ENCODE measurements at places on chromosomes 3 and 15.

DNA sequence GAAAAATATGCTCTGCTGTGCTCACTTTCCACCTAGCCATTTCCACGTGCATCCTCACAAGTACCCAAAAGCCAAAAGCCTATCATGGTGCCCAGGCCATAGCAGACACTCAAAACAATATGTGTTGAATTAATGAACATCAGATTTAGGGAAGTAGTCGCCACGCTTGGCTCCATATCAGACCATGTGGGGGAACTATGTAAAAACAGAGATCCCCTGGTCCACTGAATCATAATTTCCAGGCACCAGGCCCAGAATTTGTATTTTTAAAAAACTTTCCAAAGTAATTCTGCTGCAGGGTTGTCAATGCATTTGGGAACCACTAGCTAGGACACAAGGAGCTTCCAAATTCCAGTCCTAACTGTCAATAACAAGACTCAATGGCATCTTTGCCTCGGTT, 77.3 kb downstream of the CNTN3 start:
- DNase-seq, result no peak

GRCh38 chr3:64473466-64473865, 214.3 kb downstream of the ADAMTS9 start:
- no peak for DNase-seq

- no peak for DNase-seq
Observed at GRCh38 chr3:125515421-125515820, 4.6 kb downstream of the SNX4 start.

- DNase-seq, result no peak
Observed at GRCh38 chr3:47299381-47300318, 16.9 kb downstream of the KLHL18 start.

DNA sequence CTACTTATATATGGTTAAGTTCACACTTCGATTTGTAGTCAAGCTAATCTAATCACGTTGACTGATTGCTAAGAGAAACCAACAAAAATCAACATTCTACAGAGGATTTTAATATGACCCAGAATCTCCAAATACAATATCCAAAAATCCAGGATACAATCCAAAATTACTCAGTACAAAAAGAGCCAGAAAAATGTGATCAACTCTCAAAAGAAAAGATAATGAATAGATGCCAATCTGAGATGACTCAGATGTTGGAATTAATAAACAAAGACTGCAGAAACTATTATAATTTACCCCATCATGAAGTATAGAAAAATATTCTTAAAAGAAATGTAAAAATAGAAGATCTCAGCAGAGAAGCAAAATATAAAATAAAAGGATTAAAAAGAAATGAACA, 22.3 kb downstream of the HACL1 start:
- no peak for DNase-seq

GRCh38 chr15:84992157-84992944, 10.7 kb downstream of the PDE8A start:
- DNase-seq, result peak; percentile 14

DNA sequence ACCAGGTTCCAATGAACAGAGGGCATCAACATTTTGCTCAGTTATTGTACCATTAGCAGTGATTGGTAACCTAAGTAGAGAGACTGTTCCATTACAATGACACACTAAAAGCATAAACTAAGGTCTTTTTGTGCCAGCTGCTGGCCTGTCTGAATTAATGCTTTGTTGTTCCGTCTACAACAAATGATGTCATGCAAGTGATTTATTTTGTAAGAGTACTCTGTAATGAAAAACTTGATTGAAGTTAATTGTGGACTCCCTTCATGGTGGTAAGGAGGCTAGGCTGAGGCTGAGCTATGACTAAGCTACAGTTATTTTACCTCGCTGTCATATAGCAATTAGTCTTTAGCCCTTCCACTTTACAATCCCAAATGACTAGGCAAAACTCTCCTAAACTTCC, 23.2 kb downstream of the RCN2 start:
- no peak for DNase-seq

- DNase-seq, result no peak
Observed at GRCh38 chr3:122646146-122646988, 34.3 kb upstream of the PARP14 start.

DNA sequence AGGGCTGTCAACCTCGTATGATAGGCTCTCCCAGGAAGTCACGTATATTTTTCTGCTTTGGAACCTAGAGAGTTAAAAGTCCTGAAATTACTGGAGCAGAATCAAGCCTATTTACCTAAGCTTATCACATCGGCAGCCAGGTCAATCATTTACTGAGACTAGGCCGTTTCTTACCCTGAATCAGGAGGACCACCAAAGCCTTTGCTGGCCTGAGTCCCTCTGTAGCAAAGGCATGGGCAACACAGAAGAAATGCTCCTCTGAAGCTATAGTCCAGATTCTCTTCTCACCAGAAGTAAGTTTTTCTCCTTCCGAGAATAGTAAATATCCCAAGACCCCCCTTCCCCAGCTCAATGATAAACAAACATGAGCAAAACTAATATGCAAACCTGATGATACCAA, 125.9 kb upstream of the PHLDB2 start:
- no peak for DNase-seq

- no peak for DNase-seq
Observed at GRCh38 chr3:64291956-64292355, 66.7 kb upstream of the PRICKLE2 start.

DNA sequence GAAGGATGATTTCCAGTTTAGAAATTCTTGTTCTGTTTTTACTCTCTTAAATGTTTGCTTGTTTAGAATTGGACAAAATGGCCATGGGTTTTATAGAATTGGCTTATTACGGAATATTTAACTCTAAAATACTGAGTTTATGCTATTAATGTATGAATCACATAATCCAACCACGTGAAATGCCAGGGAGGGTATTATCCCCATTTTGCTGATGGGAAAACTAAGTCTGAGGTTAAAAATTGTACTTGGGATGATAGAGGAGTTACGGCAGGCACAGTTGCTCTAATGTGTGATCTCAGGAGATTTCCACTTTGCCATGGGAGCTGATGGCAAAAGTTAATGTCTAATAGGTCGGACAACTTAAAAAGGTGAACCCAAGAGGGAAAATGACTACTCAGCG, 194.4 kb downstream of the ITPR1 start:
- DNase-seq, result no peak

- peak; percentile 77 for DNase-seq
Observed at GRCh38 chr3:49671291-49672288, 2.6 kb upstream of the APEH start.

GRCh38 chr3:38497031-38497430, 891 bp downstream of the EXOG start:
- DNase-seq, result no peak

DNA sequence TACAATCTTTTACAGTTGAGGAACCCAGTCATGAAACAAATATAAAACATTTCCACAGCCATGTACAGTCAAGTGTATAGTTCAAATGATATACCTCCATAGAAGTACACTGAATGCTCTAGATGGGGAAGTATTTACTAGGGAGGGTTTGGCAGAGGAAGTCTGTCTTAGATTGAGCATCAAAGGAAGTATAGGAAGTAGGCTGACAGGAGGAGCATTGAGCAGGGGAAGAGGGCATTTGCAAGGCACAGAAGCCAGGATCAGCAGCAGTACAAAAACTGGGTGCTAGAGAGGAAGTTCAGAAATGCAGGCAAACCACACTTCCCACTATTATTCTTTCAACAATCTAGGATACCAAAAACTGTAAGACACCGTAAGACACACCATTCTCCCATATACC, 122.6 kb downstream of the ANO10 start:
- no peak for DNase-seq

DNA sequence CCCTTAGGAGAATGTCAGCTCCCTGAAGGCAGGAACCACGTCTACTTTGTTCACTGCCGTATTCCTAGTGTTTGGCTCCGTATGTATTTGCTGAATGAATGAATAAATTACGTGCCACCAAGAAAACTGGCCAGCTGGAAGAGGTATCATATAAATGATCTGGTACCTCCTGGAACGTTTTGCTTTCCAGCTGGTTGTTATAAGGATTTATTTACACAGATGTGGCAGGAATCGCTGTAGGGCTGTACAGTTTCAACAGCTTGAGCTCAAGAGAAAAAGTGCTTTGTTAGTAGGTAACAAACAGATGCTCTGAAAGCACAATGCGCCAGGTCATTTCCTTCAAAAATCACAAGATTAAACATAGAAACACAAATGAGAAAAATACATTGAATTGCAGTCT, 108.8 kb upstream of the ATP2B2 start:
- no peak for DNase-seq

DNA sequence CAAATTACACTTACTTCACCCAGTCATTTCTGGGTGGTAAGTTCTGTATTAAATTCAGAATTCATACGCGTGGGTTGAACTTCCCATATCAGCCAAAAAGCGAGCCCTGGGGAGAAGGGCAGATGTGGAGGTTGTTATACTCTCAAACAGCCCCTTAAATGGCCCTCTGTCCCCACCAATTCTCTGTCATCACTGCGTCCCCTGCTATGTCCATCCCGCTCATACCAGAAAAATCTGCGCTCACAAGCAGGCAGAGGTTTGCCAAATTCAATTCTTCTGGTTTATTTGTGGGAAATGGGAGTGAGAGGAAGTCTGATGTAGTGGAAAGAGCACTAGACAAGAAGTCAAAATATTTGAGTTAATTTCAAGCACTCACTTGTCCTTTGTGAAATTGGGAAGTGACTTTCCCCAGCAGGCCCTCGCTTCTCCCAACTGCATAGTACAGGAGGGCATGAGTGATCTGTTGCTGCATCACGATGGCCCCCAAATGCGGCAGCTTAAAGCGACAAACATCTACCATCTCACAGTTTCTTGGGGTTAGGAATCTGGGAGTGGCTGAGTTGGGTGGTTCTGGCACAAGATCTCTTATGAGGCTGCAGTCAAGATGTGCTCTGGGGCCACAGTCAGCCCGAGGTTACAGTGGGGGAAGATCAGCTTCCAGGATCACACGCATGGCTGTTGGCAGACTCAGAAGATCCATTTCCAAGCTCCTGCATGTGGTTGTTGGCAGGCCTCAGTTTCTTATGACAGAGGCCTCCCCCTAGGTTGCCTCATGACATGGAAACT, 67.7 kb downstream of the CPN2 start:
- DNase-seq, result no peak

DNA sequence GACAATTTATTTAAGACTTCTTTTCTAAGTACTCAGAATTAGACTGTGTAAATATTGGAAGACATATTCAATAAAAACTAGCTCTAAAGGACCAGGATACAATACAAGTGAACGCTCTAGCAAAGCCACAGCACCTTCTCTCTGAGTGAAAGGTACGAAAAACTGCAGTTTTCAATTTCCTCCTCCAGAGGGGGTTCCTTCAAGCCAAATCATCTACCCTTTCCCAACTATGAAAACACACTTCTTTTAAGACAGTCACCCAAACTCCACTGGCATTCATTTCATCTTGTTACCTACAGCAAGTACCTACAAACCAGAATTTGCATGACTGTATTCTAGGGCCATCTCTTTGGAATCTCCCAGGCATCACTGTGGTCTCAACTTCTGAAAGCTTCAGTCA, 165.8 kb downstream of the ERC2 start:
- DNase-seq, result no peak

DNA sequence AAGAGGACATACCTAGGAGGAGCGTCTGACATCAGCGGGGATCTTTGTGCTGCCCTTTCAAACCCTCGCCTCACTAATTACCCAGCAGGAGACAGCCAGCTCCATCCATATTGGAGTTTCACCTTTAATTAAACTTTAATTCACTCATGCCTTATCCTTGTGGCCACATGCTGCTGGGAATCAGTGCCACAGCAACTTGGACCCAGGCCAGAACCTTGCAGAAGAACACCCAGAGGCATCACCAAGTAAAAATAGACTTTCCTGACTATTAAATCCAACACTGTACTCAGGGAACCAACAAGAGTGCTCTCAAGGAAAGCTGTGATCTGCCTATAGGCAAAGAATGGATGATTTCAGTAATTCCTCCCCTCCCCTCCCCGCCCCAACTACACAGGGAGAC, 23.9 kb downstream of the EIF1B start:
- DNase-seq, result no peak

DNA sequence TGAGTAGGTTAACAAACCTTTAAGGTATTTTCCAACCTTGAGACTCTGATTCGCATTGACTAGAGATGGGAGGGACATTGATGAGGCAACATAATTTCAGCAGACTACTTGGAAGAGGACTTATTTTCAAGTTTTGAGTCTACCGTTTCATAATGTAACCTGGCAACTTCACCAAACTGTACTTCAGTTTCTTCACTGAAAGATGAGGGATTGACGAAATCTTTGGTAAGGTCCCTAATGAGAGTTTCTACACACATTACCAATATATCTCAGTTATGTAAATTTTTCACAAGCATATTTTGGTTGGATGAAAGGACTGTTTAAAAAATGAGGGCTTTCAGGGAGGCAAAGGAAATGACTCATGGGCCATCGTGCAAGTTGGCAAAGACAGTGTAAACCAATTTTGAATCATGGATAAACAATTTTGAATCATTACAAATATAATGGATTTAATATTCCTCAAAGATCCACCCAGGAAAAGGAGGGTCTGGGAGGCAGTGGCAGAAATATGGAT, 28.7 kb upstream of the SEMA6D start:
- DNase-seq, result no peak

GRCh38 chr15:70589728-70590127, 173.6 kb downstream of the UACA start:
- DNase-seq, result no peak

DNA sequence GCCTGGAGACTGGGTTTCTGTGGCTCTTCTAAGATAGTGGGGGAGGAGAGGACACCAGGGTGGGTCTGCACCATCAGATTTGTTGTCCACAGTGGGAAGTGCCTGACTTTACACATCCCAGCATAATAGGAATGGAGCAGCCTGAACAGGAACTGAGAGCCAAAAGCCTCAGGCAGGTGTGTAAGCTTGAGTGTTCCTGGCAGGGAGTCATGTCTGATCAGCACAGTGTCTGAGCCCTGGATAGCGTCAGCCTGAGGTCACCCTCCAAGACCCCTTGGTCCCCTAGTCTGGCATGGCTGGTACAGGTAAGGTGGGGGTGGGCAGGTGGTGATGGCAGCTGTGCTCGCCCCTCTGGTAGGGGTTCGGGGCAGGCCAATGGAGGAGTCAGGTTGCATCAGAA, 20.2 kb downstream of the INSYN1 start:
- DNase-seq, result no peak

GRCh38 chr15:69652751-69653305, 200.2 kb downstream of the RPLP1 start:
- DNase-seq, result no peak

DNA sequence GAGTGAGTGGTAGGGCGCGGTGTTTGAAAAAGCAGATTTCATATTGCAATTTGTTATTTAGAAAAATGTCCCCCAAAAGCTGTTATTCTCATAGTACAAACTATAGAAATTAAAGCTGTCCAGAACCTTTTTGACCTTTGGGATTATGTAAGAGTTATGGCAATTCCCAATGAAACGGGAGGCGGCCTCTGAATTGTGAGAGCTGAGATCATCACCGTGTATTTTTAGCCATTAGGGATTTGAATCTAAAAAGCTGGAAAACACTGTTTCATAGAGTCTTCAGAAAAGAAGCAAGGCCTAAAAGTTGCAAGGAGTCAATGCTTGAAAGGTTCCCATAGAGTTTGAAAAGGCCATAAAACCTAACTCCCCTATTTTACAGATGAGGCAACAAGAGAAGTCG, 38.6 kb upstream of the SLC25A26 start:
- DNase-seq, result no peak

- DNase-seq, result no peak
Observed at GRCh38 chr3:132517311-132517710, 79.8 kb upstream of the ACKR4 start.
